HT1080 (cell line): ENCODE measurements at places on chromosomes 6 and 20.
A peak's percentile ranks its signal among the peaks of the same experiment; 100 is the strongest.

DNA sequence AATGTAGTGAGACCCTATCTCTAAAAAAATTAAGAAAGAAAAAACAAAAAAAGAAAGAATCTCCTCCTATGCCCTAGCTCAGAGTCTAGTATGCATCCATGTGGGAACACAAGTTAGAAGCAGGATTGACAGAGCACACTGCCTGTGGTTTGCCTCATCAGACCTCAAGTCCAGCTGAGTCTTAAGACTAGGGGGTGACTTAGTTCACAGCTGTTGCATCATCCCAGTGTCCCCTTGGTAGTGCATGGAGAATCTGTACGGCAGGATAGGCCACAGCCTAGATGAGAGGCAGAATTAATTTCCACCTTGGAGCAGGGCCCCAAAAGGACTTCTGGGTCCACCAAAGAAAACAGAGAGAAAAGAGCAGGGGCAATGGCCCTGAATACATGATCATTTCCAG, 13.7 kb downstream of the PNPLA1 start:
- DNase-seq, result no peak

- DNase-seq, result no peak
Observed at GRCh38 chr6:23511817-23512216, 614.2 kb upstream of the NRSN1 start.

- no peak for DNase-seq
Observed at GRCh38 chr6:169998457-169998856, 247.0 kb downstream of the ERMARD start.

GRCh38 chr20:11186301-11187008, 512.7 kb upstream of the JAG1 start:
- DNase-seq, result no peak

GRCh38 chr20:44051661-44052000, 135.4 kb downstream of the JPH2 start:
- no peak for DNase-seq

DNA sequence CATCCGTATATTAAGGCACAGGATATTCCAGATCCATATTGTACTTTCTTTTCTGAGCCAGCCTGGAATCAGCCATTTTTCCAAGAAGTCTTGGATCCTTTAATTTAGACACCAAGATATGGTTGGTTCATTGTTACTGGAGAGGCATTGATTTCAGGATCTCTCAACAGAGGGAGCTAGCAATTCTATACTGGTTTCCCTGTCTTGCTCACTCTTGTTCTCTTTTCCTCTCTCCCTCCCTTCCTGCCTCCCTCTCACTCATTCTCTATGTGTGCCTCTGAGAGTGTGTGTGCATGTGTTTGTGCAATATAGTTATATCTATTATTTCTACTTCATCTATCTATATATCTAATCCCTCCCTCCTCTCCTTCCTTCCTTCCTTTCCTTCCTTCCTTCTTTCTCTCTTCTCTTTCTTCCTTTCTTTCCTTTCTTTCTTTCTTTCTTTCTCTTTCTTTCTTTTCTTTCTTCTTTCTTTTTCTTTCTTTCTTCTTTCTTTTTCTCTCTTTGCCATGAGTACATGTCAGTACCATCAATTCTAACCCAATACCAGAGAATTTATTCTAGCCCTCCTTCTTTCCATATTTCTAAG, 299.1 kb downstream of the EPHA7 start:
- no peak for DNase-seq

- peak; percentile 59 for DNase-seq
Observed at GRCh38 chr6:72272958-72273357, 348.9 kb upstream of the KCNQ5 start.

GRCh38 chr20:3767110-3767426, 485 bp downstream of the ADISSP start:
- DNase-seq, result no peak

DNA sequence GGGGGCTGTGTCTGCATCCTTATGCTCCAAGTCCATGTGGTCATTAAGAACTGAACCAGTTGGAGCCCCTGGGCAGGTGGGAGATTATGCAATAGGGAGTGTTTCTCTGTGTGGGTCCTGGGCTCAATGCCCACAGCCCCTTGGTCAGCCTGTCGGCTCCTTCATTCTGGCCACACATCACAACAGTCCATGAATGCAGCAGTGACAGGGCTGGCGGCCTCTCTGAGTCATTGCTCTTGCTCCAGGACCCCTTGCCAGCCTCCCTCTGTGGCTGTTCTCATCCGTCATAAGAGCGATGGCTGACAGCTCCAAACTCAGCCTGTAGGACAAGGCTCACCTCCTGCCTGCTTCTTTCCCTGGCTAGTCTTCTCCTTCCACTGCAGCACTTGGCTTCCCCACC, 609.5 kb upstream of the CDH4 start:
- no peak for DNase-seq

GRCh38 chr6:25014791-25015560, 79.2 kb upstream of the RIPOR2 start:
- DNase-seq, result no peak

DNA sequence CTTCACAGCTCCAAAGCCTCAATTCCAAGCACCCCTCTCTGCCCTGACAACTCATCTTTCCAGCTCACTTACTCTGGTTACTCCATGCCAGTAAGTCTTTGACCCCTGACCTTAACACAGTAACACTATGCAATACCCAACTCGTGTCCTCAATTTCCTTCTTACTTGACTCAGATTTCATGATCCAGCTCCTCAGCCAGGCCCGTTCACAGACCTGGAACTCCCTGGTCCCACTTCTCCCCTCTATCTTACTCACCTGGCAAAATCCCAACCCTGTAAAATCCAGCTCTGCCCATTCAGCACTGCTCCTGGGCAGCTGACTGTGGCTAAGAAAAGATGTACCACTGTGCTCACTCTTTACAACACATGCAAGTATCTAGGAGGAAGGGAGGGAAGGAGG, 7.9 kb downstream of the GNL1 start:
- peak; percentile 19 for DNase-seq

DNA sequence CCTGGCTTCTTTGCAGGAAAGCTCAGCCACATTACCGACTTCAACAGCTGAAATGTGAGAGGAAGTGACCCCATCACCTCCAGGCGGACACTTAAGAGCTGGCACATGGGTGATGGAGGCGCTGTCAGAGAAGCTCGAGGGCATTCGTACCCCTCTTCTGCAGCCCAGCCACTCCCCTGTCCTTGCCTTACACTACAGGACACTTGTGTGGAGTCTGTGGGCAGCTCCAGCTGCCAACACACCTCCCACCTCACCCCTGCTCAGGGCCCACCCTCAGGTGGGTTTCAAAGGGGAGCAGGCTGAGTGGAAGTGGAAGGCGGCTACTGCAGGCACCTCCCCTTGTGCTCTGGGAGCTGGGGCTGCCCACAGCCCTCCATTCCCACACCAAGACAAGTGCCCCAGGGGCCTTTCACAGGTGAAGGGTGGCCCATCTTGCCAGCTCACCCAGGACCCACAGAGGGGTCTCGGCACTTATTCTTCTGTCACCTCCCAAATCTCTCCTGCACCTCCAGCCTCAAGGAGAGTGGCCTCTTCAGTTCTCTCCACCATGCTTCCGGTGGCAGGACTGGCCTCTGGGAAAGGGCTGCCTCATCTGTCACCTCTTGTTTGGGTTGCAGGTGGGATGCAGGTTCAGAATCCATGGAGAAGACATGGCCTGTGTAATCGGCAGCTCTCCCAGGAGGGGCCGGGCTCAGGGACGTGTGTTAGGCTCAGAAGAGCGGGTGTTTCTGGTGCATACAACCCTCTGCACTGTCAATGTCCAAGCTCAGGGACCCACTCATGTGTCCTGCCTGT, 49.8 kb downstream of the IRF4 start:
- no peak for DNase-seq

- no peak for DNase-seq
Observed at GRCh38 chr6:100372326-100373091, 92.2 kb downstream of the SIM1 start.

DNA sequence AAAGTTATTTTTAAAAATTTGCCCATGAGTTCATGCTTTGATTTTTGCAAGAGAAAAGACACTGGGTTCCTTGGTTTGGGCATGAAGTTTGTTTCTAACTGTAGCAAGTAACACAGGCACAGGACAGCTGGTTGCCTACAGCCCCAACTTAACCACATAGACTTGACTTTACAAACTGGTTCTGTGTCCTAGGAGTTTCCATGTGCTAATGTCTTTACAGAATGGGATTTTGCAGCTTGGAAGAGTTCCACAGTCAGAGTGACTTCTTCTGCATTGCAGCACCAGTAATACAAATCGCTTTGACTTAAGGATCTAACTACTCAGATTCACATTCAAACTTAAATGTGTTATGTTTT, 44.3 kb downstream of the OR2B2 start:
- DNase-seq, result no peak

DNA sequence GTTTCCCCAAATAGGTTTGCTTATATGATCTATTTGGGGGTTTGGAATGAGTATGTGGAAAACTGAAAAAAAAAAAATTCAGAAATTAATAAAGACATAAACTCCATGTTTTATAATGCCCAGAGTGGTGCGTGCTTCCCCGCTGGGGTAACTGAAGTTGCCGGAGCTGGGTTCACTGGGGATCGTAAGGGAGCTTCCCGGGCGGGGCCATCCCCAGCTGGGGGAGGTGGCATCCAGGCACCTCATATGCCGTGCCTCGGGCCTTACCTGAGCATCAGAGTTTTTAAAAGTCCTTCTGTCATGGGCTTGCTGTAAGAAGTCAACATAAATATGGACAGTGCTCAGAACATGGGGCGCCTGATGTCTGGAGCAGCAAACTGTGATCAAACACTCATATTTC, 17.9 kb upstream of the RAMACL start:
- no peak for DNase-seq

GRCh38 chr6:109290143-109290931, 91.9 kb downstream of the CD164 start:
- DNase-seq, result no peak

- no peak for DNase-seq
Observed at GRCh38 chr20:12914804-12915203, 94.0 kb upstream of the SPTLC3 start.

DNA sequence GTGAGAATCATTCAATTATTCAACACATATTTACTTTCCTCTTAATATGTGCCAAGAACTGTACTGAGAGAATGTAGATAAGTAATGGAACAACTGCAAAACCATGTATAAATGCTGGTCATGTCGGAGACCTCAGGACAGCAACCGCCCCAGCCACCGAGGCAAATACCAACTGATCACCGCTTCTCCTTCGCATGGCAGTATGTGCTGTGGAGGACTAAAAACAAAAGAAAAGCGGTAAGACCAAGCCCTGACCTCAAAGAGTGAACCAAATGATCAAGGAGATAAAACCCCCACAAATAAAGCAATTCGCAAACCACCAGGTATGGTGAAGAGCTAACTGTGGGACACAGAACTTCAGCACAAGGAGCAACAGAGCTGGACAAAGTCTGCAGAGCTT, 104.3 kb downstream of the TRERF1 start:
- no peak for DNase-seq

DNA sequence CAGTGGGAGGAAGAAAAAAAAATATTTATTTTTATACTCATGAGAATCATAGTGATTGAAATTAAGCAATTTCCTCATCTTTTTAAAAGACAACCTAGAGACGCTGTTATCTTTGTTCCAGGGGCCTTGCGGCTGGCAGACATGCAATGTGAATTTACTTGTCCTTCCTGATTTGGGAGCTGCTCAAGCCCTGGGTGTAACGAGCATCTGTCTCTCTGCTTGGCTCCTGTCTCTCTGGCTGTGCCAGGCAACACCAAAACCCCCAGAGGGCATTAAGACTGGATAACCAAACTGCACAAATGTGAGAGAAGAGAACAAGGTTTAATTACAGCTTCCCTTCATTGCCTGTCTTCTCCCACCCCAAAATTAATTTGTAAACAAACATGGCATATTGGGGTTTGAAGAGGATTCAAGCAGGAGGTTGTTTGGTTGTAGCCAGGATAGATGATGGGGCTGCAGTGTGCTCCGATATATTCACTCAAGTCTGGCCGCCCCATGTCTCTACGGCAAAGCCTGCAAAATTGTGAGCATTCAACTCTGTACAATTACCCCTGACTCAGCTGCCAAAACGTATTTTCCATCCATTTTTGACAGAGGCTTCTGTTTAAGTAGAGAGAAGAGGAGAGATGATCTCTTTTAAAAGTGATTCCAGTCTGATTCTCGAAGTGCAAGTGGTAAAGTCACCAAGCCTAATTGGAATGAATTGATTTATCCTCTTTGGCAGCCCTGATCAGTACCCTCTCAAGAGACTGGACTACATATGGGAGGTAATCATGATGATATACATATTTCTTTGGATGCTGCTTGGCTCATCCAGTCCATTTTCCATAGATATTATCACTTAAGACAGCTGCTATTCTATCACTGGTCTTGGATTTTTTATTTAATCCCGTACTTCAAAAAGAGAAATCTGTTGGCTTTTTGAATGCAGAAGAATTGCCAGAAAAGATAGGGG, 170.2 kb downstream of the SLC24A3 start:
- no peak for DNase-seq

- DNase-seq, result no peak
Observed at GRCh38 chr20:32537657-32538525, 47.2 kb downstream of the NOL4L start.

- no peak for DNase-seq
Observed at GRCh38 chr6:24513602-24514001, 18.8 kb downstream of the ALDH5A1 start.

GRCh38 chr6:110053395-110054240, 75.5 kb downstream of the GPR6 start:
- DNase-seq, result no peak

- DNase-seq, result no peak
Observed at GRCh38 chr6:96700915-96701314, 136.4 kb downstream of the GPR63 start.

- no peak for DNase-seq
Observed at GRCh38 chr20:38267296-38267695, 6.8 kb upstream of the KIAA1755 start.

GRCh38 chr6:109117346-109118035, 22.2 kb downstream of the CEP57L1 start:
- DNase-seq, result no peak

DNA sequence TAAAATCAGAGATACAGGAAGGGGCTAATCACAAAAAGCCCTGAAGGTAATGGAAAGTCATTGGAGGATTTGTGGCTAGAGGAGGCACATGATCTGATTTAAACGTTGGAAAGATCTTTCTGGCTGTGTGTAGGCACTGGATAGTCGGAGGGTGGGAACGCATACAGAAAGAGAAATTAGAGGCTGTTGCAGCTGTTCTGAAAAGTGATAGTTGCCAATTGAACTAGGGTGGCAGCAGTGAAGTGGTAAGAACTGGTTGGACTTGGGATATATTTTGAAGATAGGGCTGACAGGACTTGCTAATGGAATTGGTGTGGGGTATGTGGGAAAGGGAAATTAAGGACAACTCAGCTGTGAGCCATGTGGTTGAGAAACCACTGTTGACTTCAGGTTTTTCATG, 223.6 kb downstream of the OGFRL1 start:
- DNase-seq, result no peak

DNA sequence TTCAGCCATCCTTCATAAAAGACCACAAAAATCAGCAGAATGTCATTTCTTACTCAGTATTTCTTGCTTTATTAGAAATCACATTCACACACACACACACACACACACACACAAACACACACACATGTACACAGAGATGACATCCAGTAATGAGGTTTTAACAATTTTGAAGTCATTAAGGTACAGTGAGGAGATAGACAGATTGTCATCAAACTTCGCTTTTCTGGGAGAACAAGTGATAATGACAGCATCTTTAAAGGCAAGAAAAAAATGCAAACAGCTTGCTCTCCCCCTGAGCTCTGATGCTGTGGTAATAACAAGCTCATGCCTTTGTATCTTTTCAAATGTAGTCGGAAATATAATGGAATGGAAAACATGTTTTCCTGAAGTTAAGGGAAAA, 184.4 kb upstream of the RNF217 start:
- DNase-seq, result no peak
